Activated CD4-positive, CD25-positive, alpha-beta regulatory T cell treated with anti-CD3 and anti-CD28 coated beads, Interleukin-2, amount 50 U/mL, for 24 hours (primary cell): ENCODE measurements at places on chromosomes 1 and 21.

DNA sequence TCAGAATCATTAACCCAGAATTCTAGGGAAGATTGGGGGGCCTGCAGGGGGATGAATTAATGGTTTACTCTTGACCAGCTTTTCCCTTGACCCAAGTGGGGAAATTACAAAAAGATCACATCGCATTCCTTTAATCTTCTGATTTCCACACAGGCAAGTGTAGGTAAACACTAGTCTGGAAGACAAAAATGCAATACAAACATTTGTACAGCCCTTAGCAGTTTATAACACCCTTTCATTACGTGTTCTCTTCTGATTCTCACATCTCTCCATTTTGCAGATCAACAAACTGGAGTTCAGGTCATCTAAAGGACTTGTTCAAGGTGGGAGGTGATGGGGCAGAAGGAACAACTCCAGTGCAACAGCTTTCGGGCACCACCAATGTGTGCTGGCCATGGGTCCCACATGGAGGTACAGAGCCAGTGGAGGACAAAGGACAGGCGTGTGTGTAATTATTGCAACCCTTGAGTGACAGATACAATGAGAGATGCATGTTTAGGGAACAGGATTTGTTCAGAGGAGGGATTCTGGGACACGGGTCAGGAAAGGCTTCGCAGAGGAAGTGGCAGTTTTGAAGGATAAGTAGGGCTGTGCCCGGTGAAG, 20.4 kb downstream of the ATF3 start:
- no peak for ATAC-seq

- no peak for ATAC-seq
Observed at GRCh38 chr21:29626801-29627470, 312.9 kb downstream of the GRIK1 start.

GRCh38 chr1:59317780-59318179, 20.9 kb downstream of the FGGY start:
- ATAC-seq: no peak

DNA sequence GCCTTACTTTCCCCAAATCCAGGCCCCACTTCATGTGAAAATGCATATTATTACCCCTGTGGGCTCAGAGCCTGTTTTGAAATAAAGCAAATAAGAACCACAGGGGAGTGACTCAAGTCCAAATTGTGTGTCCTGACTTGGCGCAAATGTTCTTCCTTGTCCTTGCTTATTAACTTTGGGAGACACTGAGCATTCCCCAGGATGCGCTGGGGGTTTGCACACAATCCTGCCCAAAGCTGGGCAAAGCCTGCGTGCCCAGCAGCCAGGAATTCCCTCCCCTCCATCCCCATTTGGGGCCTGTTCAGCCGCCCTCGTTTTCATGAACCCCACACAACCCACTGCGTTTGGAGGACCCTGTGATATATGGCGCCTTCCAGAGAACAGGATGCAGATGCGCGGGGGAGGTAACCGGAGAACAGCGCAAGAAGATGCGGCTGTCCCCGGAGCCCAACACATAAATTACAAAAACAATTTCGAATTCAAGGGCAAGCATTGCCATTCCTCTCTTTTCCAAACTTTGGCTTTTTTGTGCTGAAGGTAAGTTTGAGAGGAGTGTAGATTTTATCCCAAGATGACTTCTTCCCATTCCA, 42.4 kb upstream of the CLDN14 start:
- no peak for ATAC-seq

GRCh38 chr1:156337052-156337887, 822 bp downstream of the CCT3 start:
- no peak for ATAC-seq

DNA sequence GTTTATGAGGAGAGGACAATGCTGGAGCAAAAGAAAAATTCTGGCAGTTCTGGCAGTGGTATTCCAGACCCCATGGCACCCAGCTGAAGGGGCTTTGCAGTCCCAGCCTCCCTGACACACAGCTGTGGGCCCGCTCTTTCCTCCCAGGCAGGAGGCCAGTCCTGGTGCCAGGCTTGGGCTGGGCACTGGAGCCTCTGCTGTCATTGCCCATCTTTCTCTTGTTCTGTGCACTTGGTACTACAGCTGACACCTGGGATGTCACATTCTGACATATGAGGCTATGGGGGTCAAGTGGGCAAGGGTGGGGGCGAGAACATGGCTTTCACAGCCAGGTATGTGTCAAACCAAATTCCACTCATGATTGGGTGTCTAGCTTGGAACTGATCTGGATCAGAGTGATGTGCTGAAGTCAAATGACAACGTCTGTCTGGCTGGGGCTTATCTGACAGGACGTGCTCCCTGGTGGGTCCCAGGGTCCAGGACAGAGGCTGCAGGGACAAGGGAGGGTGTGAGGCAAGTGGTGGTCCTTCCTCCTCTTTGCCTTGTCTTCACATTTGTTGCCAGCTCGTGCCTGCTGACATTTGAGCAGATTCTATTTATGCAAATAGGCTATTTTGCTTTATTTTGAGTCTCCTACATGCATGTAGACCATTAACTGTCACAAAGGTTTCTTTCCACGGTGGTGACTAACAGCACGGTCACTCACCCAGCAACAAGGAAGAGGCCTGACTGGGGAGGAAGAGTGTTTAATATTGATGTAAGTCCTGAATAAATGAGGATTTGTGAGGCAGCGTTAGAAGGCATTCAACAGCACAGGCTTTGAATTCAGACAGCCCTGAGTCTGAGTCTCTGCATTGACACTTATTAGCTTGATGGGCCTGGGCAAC, 336.3 kb downstream of the PBX1 start:
- ATAC-seq: no peak

DNA sequence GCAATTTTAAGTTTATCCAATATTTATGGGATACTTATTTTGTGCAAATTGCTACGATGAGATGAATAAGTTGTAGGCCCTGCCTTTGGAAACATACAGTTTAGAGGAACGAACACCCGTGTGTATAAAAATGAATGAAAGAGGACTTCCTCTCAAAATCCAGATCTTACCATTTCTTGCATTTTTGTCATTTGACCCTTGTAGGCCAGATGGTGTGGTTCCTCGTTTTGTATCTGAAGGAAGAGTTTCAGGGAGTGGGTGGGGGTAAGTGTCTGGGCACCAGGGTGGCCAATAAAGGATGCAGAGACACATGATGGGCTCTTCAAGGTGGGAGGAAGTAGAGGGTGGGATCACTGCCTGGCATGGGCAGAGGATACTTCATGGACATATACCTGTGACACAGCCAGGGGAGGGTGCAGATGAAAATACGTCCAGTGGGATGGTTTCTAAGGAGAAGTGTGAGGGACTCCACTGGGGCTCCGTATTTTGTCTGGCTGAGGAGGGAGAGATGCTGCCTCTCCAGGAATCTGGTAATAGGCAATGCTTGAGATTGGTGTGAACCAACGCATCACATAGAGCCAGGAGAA, 14.4 kb downstream of the MAPKAPK2 start:
- ATAC-seq: no peak

DNA sequence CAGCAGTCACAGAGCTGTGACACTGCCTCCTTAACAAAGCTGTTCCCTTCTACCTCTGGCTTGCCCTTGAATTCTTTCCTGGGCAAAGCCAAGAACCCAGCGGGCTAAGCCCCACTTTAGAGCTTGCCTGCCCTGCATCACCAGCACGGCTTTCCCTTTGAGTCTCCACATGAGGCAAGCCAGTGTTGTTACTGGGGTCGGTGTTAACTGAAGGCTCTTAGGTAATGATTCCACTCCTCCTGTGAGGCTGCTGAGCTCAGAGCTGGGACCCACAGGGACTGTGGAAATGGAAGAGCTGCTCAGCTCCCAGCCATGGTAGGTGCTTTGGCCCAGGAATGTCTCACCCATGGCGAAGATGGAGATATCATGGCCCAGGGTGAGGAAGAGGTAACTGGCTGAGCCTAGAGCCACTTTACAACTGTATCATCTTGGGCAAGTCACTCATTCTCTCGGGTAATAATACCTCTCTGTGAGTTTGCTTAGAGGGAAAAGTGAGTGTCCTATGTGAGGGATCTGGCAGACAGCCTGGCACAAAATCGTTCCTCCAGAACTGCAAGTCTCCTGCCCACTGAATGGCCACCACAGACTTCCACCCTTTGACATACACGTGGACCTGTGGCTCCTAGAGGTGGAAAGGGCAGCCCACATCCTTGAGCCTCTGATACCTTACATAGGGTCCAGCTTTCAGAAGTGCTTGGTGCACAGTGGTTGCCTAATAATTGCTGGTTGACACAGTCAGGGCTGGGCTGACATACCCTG, 654.1 kb downstream of the PTPRU start:
- ATAC-seq: no peak

GRCh38 chr1:157773493-157774350, 3.2 kb downstream of the FCRL2 start:
- ATAC-seq: peak; percentile 73

DNA sequence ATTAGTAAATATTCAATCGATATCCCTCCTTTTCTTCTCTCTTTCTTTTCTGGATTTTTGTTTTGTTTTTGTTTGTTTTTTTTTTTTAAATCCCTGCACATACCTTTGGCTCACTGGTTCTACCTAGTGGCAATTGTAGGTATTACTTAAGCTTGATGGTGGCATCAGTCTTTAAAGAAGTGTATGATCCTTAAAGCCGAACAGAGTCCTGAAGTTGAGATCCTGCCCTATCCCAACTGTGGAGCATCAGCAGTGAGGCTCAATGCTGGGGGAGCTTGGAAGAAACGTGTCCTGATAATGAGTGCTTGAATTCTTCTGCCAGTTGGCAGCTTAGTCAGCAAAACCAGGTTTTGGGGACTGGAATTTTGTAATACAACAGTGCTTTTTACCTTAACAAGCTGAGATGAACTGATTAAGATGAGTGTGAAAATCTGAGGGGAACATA, 60.8 kb downstream of the FASLG start:
- no peak for ATAC-seq

- no peak for ATAC-seq
Observed at GRCh38 chr1:192758492-192758891, 50.3 kb upstream of the RGS2 start.

- ATAC-seq: no peak
Observed at GRCh38 chr1:164087906-164088453, 471.0 kb upstream of the PBX1 start.

GRCh38 chr21:36079010-36079649, 9.3 kb downstream of the CBR1 start:
- ATAC-seq: peak; percentile 85

- ATAC-seq: peak; percentile 23
Observed at GRCh38 chr1:155006601-155007101, 4.0 kb downstream of the ZBTB7B start.

GRCh38 chr1:155255243-155256007, at the start of gene ENTREP3:
TSS of gene ENTREP3 (minus strand) at chr1:155255483. CDS start at chr1:155254877, 606 bp downstream.
- ATAC-seq: peak; percentile 73

DNA sequence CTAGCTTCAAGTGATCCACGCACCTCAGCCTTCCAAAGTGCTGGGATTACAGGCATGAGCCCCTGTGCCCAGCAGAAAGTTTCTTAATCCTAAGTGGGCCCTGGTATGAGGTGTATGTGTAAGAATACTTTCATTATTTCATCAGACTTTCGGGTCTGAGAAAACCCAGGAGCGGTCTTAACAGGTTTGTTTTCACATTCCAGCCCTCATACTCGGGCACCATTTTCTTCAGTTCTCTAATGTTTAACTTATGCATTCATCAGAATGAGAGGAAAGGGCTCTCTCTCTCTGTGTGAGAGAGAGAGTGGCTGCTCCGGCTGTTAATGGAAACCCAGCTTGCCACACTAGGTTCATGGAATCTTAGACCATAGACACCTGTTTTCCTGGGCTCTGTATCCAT, 4.2 kb upstream of the PADI1 start:
- no peak for ATAC-seq

DNA sequence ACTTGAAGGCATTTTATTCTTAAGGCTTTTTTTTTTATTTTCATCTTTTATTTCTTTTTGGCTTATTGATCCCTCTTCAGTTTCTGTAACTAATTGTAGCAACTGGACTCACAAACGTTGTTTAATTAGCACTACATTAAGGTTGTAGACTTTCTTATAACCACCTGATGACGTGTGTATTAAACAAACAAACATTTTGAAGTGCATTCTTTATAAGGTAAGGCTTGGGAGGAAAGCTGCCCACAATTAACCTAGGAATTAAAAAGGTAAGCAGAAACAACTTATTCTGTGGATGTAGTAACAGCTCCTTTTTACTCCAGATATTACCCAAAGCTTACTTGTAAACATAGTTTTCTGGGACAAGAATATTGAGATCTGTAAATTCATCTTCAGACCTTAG, 55.0 kb downstream of the CAMSAP2 start:
- no peak for ATAC-seq

- ATAC-seq: no peak
Observed at GRCh38 chr1:202210385-202210784, 16.8 kb downstream of the LGR6 start.

- ATAC-seq: no peak
Observed at GRCh38 chr1:150476754-150477153, 10.5 kb upstream of the TARS2 start.

- ATAC-seq: no peak
Observed at GRCh38 chr1:162230096-162230495, 146.6 kb downstream of the SPATA46 start.

DNA sequence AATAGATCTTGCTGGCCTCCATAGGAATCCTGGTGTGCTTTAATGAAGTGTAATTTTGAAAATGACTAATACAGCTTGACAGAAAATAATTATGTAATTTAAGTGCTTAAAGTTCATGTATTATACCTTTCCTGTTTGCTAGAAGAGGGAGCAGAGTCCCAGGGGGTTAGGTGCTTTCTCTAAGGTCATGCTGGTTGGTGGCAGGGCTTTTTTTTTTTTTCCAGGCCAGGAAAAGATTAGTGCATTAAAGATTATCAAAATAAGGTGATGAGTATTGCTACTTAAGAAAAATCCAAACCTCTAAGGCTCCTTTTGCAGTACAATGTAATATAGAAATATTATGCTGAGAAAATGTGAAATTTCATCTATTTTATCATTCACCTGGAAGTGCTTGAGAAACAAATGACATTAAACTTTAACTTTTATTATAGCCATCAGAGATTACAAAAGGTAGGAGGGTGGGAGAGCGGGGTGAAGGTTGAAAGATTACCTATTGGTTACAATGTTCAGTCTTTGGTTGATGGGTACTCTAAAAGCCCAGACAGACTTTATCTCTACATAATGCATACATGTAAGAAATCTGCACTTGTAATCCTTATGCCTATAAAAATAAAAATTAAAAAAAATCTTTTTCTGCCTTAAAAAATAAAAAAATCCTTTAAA, 110.8 kb downstream of the RABGAP1L start:
- ATAC-seq: no peak

GRCh38 chr1:86382878-86383277, 13.2 kb downstream of the ODF2L start:
- ATAC-seq: no peak

DNA sequence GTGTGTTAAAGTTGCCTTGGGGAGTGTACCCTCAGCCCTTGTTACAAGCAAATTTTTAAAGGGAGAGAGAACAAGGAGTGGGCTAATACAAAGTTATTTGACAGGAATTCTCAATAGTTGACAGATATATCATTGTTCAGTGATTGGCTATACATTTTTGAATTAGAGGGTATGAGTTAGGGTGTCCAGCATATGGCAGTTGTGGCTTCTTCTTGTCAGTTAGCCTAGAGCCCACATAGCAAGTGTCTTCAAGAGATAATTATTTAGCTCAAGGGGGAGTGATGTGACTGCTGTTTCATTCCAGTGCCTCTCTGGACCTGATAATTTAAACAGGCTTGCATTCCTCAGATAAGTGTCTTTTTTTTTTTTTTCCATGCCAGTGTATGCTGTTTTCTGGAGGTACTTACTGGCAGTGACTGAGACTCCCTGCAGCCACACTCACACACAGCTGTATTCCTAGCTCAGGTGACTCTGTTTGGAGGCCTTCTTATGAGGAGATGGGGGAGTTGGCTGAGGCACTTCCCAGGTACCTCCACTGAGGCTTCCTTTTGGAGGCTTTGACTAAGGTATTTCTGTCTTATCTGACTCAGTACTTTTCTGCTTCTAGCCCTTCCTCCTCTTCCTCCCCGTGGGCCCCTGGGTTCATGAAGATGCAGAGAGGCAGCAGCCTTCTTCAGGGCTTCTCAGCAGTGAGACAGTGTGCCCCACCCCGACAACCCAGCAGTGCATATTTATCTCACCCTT, 32.3 kb downstream of the IVNS1ABP start:
- ATAC-seq: no peak
